ENCODE measurements at places on chromosomes 11 and 22.

DNA sequence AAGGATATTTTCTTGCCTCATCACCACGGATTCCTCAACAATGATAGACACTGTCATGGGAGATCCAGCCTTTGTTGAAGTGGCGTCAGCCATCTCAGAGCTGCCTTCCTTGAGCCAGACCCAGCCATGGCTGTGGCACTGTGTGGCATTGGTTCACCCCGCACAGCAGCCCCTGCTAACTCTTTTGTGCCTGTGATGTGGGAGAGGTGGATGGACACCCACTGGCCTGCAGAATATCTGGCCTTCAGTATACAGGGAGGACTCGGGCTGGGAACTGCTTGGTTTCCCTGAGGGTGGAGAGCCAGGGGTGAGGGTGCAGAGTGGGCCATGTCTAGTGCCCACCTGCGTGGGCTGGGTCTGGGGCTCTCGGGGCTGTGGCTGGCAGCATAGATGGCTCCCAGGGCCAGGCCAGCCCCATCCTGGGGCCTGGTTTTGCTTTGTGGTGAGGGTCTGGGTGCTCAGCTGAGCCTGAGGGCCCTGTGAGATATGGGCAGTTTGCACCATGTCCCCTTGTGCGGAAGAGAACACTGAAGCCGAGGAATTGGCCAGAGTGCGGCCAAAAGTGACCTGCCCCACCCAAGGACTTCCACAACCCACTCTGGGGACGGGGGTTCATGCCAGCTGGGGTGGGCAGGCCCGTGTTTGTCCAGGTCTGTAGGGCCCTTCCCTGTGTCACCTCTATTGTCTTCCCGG, 6.1 kb downstream of the CLDN5 start:
- DNase-seq, result no peak

DNA sequence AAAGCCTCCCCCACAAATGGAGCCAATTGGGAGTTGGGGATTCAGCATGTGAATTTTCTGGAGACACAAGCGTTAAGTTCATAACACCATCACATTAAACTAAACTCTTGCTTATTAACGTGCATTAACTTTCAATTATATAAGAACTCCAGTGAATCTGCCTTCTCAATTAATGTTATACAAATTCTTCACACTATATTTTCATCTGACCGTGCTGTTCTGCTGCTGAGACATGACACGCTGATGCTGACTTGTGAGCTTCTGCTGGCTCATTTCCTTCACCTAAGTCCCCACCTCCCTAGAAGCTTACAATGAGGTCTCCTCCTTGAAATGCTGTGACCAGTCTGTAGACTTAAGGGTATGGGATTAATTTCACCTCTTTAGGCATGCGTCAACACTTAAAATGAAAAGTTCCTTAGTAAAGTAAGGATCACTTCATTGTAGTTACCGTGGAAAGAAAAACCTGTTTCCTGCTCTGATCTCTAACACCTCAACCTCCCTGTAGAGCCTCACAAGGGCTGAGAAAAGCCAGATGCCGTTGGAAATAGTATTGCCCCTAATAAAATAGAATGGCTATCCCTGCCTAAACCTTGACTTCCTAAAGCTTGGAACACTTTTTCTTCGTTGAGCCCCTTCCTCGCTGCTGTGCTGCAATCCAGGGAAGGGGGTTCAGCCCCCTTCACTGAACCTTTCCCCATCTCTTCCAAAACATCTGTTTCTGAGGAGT, 2.2 kb downstream of the HBG2 start:
- no peak for DNase-seq

- no peak for DNase-seq
These were observed 95.1 kb downstream of the CCDC81 start for GRCh38 chr11:86469491-86470388.

DNA sequence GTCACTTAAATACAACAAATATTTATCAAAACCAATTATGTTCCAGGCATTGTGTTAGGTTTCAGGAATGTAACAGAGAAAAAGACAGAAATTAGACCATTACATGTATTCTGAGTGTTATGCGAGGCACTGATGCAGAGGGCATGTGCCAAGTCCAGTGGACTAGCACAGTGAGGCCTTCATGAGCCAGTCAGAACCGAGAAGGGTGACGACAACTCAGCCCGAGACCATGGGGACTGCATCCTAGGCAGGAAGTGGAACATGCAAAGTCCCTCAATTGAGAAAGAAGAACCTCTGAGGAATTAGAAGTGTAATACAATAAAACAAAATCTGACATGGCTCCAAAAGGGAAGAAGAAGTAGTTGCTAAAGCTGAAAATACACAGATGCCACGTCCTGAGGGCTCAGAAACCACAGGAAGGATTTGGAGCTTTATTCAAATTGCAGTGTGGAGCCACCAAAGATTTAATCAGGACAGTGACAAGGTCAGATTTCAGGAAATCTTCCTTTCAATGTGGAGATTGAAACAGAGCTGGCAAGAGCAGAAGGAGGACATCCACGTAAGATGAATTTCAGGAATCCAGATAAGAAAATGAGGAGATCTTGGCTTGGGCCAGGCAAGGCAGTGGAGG, 529.6 kb downstream of the NTM start:
- DNase-seq, result no peak
